ENCODE measurements at places on chromosomes 1 and 21. TPM values are rescaled to one million over a fixed set of nuclear protein-coding genes. Genes with fewer than 3 reads are reported as not detected.

TRPM2 gene
- total RNA-seq = 0.79 TPM

DNA sequence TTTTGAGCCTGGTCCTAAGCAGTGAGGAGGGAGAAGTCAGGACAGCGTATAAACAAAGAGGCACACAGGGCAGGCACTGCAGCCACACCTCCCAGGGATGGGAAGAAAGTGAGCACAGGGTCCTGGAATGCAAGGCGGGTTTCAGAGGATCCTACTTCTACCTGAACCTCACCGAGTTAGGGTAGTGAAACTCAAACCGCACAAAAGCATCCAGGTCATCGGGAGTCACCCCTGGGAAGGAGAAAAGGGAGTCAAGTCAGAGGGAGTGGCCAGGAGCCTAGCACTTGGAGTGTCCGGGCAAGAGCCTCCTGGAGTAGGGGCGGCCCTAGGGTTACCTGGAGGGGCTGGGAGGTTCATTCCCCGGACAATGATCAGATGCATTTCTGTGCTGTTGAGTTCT lies 10.6 kb downstream of the CC2D1B start:
- H3K27ac ChIP-seq = no peak overlapping the region
- H3K4me1 ChIP-seq = peaks cover 9% of the 10 kb centered on the region
- peaks cover 50% of the 10 kb centered on the region for H3K36me3 ChIP-seq
- no peak for DNase-seq
- H3K27me3 ChIP-seq = no peaks in the 10 kb centered on the region

- no peaks in the 10 kb centered on the region for H3K36me3 ChIP-seq
- no peak overlapping the region for H3K27ac ChIP-seq
- no peaks in the 10 kb centered on the region for H3K27me3 ChIP-seq
- H3K4me1 ChIP-seq = peaks cover 12% of the 10 kb centered on the region
- no peak for DNase-seq
Observed at GRCh38 chr1:30879126-30879786, 29.3 kb downstream of the SDC3 start.

DNA sequence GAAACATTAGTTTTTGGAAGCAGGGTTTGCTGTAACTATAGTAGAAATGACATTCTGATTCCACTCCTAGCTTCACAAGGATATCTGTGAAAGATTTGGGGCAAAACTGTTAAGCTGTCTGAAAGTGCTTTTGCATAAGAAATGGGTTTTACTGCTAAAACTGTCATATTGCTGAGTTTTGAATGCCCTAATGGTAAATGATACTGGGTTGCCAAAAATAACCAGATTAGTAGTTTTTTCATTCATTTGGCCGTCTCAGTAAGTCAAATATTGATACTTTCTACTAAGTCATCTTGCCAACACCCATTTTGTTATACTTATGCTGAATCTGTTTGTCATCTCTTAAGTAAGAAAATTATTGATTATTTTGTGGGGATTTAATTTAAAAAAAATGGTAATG lies 399 bp upstream of the PTPRC start:
- H3K27ac ChIP-seq = no peak overlapping the region
- no peaks in the 10 kb centered on the region for H3K27me3 ChIP-seq
- DNase-seq = no peak
- H3K36me3 ChIP-seq = no peaks in the 10 kb centered on the region
- H3K4me3 ChIP-seq = no peak overlapping the region

DNA sequence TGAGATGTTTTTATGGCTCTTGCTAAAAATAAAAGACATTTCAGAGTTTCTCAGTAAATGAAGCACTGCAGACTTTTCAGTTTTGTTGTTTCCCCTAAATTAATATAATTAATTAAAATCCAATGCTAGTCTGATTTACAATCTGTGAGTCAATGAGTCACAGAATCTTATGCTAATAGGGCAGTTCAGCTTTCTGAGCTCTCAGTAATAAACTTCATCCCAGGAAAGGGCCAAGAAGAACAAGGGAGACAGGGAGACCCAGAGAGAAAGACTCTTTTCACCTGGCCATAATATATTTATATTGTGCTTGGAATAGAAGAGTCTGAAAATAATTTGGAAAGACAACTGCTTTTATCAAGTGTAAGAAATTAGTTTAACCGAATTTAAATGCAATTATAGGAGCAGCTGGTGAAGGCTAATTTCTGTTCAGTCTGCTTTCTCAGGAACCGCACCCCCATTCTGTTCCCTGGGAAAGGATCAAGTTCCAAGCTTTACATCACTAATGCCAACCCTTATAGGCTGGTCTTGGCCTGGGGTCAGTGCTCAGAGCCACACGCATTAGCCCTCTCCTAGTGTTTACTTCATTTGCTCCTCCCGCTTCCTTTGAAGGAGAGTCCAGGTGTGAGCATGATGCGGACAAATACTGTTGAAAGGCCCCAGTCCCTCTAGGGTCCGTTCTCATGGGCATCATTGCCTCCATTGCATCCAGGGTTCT lies 145.6 kb downstream of the ZBTB18 start:
- no peak overlapping the region for H3K27ac ChIP-seq
- no peak overlapping the region for H3K4me3 ChIP-seq
- no peaks in the 10 kb centered on the region for H3K36me3 ChIP-seq
- DNase-seq = no peak
- H3K27me3 ChIP-seq = no peaks in the 10 kb centered on the region
- H3K4me1 ChIP-seq = no peaks in the 10 kb centered on the region
